D341Med (cell line): ENCODE measurements at places on chromosomes 12 and 14.

GRCh38 chr14:62301911-62302310, 539.7 kb downstream of the SNAPC1 start:
- DNase-seq, result no peak

GRCh38 chr12:120039711-120040110, 50.7 kb downstream of the BICDL1 start:
- no peak for DNase-seq

- no peak for DNase-seq
Observed at GRCh38 chr12:113874999-113875561, 91.0 kb downstream of the RBM19 start.

DNA sequence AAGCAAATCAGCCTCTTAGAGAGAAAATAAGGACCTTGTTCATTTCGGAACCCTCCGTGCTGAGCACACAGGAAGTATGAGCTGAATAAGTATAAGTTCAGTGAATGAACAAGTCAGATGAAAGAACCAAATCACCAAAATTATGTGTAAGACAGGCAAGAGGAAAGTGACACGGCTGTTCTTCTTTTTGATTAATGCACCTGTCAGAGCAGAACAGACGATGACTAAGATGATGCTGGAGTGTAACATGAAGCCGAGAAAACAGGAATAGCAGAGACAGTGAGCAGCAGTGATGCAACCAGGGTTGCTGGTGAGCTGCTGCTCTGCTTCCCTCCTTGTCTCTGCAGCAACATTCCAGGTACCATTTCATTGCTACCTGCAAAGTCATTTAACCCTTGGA, 861.1 kb downstream of the GALC start:
- DNase-seq, result no peak

DNA sequence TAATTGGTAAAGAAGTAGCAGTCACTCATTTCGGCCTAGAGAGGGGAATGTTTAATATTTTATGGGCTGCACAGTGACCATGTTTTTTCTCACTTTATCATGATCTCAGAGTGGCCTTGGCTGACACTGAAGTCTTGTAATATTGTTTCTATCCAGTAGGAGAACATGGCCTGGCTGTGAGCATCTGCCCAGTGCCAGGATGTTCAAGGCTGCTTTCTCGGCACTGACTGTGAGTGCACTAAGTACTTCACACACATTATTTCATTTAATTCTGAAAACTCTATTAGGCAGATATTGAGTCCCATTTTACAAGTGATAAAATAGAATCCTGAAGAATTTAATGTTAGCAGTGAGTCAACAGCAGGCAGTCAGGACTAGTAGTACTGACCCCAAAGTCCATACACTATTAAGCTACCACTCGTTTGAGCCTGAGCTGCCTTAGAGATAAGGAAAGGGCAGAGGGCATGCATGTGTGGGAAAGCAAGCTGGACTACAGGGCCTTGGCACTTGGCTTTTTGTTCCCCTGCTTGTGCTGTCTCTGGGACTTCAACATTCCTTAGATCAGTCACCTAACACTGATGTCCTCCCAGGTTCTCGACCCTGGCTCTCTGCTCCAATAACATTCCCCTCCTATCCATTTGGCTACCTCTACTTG, 42.2 kb upstream of the APPL2 start:
- peak; percentile 44 for DNase-seq

GRCh38 chr14:27881646-27882045, 884.9 kb upstream of the FOXG1 start:
- no peak for DNase-seq

GRCh38 chr12:116528498-116528897, 30.7 kb upstream of the MAP1LC3B2 start:
- no peak for DNase-seq

GRCh38 chr12:131535779-131536178, 175.1 kb upstream of the SFSWAP start:
- no peak for DNase-seq

DNA sequence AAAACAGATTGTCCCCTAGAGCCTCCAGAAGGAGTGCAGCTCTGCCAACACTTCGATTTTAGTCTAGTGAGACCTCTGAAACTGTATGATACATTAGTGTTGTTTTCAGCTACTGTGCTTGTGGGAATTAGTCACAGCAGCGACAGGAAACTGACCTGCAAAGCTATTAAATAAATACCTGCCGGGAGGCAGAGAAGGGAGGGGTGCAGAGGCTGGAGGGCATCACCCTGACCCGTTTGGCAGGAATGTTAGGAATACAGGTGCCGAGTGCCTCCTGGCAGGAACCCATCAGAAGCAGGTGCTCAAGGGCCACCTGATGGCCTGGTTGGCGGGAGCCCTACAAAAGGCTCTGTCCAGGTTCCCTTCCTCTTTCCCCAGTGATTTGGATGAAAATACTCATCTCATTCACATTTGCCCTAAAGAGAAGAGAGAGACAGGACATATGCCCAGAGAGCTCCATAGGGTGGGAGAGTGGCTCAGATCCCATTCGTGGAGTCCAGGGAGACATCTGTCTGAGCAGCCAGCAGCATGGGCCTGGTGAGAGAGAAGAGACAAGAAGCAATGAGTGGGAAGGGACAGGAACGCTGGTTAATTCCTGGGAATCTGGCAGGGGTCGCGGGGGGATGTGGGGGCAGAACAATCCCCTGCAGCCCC, 44.6 kb downstream of the C14orf132 start:
- no peak for DNase-seq

GRCh38 chr14:98093111-98093510, 1178.9 kb downstream of the BCL11B start:
- DNase-seq, result no peak

DNA sequence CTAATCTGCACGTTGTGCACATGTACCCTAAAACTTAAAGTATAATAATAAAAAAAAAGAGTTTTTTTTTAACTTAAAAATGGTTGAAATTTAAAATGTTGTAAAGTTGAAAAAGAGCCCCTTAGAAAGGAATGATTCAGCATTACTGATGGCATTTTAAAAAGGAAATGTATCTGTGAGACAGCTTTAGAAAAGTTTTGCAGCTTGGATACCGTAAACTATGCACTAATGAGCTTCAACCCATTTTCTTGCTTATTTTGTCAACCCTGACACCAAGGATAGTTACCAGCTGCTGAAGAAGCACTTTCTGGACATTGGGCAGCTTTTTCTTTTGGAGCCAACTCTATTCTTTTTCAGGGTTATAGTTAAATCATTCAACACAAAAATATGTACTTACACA, 4.3 kb downstream of the BICD1 start:
- DNase-seq, result no peak

DNA sequence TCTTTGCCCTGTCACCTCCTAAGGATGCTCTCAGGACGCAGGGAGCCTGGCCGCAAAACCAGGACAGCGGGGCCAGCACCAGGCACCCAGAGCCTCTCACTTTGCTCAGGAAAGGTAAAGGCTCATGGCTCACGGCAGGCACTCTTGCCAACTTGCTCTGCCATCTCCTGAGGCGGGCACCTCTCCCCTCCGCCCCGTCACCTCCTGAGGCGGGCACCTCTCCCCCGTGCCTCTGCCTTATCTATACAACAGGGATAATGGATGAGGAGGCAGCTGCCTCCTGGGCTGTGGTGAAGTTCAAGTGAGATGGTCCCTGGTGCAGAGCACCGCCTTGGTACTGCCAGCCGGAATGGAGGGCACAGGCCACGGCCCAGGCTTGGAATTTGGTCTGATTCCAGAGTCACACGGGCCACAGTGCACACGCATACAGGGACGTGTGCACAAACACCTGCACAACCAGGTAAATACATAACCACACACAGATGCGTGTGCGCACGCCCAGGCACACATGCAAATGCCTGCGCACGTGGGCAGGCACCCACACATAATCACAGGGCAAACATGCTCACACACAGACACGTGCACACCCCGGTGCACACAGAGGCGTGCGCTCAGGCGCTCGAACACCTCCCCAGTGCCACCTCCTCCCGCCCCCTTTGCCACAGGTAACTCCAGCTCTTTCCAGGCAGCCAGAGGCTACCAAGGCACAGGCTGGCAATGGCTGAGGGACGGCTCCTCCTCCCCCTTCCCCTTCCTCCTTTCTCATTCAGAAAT, 11.6 kb downstream of the DEGS2 start:
- no peak for DNase-seq

DNA sequence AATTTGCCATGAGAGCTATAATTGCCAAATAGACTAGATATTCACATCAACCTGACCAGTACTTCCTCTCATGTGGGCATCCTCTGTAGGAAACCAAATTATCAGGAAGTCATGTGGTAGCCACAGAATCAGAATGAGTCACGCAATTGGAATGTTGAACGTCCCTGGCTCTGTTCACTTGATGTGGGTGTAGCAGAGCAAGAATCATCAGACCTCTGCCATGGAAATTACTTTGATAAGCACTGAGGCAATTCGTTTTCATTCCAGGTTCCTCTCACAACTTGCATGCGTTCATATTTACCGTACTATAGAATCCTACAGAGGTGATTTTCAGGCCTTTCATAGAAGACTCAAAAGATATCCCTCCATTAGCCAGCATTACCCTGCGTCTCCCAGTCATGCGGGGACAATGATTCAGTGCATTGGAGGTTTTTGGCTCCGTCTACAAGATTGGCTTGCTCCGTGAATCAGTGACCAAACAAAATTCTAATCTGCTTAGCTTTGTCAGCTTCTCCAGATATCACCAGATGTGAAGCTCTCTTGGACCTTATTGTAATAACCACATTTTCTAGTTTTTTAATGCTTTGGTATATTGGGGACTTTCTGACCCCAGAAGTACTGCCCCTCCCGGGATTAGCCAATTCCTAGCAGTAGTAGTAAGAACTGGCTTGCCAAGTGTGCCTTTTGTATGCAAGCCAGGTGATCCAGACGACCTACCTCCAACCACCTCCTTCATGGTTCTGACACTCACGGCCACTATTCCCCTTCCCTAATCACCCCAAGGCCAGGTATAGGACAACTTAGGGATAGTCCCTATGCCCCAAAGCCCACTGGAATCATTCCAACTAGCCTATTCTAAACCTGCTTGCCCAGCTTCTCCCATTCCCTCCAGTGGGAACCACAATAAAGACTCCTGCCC, 133.4 kb downstream of the KICS2 start:
- no peak for DNase-seq

DNA sequence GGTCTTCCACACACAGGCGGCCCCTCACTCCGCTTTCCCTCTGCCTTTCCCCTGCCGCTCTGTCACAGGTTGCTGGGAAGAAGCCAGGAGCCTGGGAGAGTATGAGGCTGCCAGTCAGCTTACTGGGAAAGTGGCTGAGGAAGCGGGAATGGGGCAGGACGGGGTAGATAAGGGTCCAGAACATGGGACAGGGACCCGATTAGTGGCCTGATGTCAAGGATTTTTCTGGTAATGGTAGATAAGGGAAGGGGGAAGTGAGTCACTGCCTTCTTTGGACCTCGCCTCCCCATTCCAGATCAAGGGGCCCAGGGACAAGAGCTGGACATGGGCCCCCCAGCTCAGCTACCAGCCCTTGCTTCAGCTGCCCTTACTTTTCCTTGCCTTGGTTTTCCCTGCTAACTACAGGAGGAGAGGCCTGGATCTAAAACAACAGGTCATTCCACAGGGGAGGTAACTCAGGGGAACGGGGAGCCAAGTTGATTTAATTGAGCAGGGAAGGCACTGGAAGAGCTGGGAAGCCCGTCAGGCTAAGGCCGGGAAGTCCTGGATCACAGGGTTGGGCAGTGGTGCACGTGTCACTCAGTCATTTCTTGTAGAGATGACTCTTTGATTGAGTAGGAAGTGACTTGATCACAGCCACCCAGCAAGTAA, 3.5 kb upstream of the LPAR5 start:
- DNase-seq, result no peak

- no peak for DNase-seq
Observed at GRCh38 chr12:93667672-93668071, 9.5 kb upstream of the CRADD start.
